ENCODE measurements at places on chromosomes 12 and 14. TPM values are rescaled to one million over a fixed set of nuclear protein-coding genes. Genes with fewer than 3 reads are reported as not detected.

The PTGER2 gene
- total RNA-seq, result 30.0 TPM

The SLC25A47 gene
- total RNA-seq, result under 0.01 TPM

The B4GALNT3 gene
- total RNA-seq, result not detected

The TEX52 gene
- not detected for total RNA-seq

The DACT1 gene
- total RNA-seq, result 22.6 TPM

The TMEM233 gene
- under 0.01 TPM for total RNA-seq
